CD4-positive, alpha-beta T cell treated with Interleukin-6 for 4 hours (primary cell): ENCODE measurements at places on chromosomes 3 and 15.

DNA sequence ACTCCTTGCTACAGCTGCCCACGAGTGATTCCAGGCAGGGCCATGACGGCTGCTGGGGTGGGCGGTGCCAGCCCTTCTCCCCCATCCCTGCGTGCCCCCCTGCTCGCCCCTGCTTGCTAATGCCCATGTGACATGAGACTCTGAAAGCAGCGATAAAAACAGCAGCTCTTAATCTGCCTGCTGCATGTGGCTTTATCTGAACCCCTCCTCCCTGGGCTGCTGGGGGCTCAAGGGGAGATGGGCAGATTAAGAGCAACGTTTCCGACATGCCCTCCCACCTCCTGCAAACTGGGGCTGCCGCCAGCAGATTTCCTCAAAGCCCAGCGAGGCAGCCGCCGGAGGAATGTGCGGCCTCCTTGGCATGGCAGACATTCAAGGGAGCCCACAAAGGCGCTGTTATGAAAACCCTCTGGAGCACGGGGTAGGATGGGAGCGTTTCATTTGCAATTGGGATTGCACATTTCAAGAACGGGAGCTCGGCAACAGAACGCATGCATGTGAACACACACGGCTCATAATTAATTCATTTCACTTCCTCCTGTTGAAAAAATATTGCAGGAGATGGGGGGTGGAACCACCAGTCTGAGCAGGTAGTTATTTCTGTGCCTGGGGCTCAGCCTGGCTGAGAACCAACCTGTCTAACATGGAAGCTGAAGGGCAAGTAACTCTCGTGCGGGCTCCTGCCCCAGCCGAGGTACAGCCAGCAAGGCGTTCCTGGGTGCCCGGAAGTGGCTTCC lies 504.2 kb upstream of the PROK2 start:
- DNase-seq = peak; percentile 19

DNA sequence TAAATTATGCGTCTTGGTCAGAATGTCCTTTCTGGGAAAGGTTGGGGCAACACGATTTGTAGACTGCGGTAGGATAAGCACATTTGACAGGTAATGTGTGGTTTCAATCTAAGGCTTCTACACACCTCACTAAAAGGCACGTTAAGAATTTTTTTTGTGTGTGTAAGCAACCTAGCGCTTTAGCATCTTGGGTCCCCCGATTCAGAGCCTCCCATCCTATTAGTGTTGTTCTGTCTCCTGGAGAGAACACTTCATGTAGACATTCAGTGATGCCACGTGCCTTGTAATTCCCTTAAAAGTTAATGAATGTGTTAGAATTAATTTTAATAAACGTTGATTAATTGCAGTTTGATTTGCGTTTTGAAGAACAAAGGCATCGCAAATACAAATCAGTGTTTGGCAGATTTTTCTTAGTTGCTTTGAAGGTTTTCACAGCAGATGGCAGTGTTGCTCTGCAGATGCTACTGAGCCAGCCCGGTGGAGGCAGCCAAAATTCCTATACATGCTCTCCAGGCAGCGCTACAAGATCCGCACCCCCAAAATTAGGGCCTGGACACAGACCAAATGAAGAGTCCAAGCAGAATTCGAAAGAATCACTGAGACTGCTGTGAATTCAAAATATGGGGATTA lies 63.5 kb downstream of the OTOL1 start:
- no peak for DNase-seq

DNA sequence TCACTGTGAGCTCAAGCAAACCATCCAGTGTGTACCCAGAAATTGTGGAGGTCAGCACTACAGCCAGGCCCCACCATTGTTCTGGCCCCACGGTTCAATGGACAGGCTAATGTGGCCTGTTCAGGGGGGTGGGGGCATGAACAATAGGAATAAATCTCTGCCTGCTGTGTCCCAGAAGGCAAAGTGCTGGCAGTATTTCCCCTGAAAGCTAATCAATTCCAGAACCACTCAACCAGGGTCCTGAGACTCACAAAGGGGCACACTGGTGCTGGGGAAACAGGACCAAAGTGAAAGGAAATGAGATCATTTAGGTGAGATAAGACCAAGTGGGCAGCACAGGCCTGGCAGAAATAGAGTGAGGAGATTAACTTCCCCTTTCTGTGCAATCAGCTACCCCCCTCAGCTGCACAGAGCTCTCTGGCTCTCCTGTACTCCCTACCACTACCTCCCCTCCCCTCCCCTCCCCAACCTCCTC lies 11.5 kb downstream of the CRYGS start:
- no peak for DNase-seq

DNA sequence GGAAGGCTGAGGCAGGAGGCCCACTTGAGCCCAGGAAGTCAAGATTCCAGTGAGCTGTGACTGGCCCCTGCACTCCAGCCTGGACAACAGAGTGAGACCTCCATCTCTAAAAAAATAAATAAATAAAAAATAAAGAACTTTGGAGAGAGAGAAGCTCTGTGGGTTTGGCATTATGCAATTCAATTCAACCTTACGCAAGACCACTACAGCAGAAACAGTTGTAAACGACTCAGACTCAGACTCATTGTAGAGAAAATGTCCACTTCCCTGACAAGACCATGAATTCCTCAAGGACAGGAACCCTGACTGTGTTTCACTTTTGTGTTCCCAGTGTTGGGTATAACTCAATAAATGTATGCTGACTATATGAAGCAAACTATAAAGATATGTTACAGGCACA lies 90.3 kb upstream of the C3orf80 start:
- DNase-seq = no peak

DNA sequence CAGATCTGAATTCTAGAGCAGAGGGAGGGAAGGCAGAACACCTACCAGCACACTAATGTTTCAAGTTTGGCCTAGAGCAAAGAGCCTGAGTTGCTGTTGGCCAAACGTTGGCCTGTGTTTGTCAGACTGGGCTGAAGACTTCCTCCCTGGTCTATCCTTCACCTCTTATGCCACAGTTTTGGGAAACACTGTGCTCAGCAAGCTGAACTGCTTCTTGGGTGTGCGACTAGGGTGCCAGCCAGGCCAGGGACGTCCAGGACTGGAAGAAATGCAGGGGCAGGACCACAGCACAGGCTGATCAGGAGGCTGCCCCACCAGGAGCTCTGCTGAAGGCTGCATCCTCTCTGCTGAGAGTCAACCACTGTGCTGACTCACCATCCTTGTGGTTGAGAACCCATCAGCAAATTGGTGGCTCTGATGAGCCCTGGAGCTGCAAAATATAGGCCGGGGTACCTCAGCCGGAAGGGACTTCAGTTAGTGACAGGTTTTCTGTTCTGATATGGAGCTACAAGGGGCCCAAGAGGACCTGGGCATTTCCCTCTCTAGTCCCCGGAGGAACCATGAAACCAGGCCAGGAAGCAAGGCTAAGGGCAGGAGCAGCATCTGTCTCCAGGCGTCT lies 131.6 kb upstream of the RASGRP1 start:
- peak; percentile 79 for DNase-seq

DNA sequence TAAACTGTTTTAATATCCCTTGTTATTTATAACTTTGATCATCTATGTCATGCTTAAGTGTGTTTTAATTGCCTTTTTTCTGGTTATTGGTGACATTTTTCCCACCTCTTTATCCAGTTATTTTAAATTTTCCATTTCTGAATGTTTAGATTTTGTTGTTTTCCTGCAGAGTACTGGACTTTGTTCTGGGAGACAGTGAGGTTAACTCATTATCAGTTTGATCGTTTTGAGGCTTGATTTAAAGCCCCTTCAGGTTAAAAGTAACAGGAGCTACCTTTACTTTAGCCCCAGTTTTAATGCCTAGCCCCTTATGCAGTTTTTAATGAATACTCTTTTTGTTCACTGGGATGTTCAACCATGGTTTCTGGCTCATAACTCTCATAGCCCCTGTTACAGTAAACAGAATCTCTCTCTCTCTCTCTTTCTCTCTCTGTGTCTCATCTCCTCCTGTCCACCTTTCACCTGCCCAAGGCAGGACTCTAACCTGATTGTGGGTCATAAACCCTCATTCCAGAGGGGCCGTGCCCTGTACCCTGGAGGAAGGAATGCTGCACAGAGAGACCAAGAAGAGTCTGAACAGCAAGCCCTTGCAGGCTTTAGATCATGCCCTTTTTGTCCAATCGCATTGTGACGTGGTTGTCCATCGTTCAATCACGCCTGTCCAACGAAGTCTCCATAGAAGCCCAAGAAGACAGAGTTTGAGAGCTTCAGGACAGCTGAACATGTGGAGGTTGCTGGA lies 91.8 kb upstream of the WDR72 start:
- no peak for DNase-seq

DNA sequence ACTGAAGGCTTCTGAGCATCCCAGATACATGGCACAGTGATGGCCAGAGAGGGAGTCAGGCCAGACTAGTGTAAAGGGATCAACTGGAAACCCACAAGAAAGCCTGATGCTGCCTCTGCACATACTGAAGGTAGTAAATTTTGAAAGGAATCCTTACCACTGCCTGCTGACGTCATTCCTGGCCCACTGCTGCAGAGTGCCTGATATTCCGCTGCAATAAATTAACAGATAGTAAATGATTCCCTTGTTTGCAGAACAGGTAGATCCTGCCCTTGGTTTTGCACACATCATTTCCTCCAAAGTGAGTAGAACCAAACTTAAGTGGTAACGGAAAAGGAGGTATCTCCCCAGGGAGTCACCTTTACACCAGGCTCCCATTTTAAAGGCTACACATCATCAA lies 146.7 kb downstream of the FBN1 start:
- DNase-seq = no peak

DNA sequence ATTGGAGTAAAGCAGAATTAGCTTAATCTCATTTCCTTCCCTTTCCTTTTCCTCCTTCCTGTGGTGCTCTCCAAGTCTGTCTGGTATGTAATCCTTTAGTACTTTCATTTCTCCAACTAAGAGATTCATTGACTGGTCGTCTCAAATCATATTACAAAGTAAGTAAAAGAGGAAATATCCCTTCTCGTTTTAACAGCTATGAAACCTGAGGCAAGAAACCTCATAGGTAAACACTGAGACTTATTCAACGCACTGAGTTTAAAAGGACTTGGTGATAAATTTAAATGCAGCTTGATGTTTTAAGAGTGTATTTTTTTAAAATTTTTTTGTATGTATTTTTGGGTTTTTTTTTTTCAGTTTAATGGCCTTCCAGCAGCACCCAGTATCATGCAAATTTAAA lies 117.2 kb upstream of the LRRC3B start:
- no peak for DNase-seq

DNA sequence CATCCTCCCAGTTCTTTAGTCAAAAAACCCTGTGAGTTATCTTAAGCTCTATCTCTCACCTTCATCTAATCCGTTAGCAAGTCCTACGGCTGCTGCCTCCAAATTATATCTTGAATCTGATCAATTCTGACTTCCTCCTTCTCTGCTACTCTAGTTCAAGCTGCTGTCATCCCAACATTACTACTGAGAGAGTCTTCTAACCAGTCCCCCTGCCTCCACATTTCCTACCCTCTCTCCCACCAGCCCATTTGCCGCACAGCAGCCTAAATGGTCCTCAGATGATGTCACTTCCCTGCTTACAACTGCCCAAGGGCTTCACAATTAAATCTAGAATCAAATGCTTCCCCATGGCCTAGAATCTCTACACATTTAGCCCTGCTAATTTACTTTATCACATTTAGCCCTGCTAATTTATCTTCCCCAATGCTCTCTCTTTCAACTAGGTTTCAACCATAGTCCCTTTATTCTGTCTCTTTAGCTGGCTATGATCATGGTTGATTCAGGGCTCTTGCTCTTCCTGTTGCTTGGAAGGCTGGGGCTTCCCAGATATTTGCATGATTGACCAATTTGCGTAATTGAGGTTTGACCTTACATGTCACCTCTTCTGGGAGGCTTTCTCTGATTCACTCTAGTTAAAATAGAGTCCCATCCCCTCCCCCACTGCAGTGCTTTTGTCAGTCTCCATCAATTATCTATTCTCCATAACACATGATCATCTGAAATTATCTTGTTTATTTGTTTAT lies 11.0 kb upstream of the ARL14 start:
- DNase-seq = no peak

- DNase-seq = peak; percentile 17
Measured at GRCh38 chr15:67840749-67841512, 1.1 kb upstream of the RNU6-1 start.

- DNase-seq = no peak
Measured at GRCh38 chr15:62799919-62800318, 242.6 kb upstream of the TPM1 start.

DNA sequence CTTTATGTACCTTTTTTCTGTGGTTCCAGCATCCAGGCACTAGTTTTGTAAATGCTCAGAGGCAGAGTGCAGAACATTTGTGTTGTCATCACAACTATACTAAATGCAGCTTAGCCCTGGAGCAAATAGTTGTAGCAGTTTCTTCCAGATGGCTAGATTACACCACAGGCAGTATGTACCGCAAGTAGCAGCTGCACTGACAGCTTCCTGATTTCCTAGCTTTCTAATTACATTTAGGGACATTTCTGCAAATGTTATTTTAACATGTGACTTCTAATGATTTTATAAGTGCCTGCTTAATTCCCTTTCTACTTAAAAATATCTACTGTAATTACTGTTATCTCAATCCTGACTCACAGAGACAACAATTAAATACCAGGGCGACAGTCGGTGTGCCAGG lies 106.5 kb downstream of the NR2E3 start:
- DNase-seq = no peak

- DNase-seq = peak; percentile 59
Measured at GRCh38 chr3:40317061-40317855, 7.8 kb downstream of the EIF1B start.

DNA sequence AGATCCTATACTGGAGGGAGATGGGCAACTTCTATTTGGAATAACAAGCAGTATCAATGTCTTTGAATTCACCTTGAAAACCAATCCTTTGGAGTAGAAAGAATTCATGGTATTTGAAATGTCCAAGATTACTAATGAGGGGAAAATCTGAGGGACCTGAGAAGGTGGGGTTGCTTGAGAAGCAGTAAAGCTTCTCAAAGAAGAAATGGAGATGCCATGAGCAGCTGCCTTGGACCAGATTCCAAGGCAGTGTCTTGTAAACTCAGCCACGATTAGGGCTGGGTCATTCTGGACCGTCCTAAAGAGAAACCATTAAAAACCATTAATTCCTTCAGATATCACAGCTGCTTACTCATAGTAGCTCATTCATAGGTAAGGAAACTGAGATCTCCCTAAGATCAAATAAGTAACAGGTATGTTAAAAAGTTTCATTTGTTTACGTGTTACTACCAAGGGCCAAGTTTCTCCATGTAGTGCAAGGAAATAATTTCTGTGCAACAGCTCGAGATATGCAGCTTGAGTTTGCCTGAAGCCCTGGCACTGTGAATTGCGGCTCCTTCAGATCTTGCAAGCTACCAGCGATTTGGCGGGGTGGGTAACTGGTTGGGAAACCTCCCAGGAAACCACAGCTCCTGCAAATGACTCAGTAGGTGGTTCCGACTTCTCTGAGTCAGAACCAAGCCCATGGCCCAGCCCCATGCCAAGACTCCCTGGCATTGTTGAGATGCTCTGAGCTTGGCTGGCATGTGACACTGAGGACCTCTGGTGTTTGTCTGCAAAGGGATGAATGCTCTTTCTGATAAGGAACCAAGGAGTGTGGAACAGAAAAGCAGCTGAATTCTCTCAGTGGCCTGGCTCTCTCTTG lies 296.8 kb downstream of the RORA start:
- DNase-seq = peak; percentile 74

DNA sequence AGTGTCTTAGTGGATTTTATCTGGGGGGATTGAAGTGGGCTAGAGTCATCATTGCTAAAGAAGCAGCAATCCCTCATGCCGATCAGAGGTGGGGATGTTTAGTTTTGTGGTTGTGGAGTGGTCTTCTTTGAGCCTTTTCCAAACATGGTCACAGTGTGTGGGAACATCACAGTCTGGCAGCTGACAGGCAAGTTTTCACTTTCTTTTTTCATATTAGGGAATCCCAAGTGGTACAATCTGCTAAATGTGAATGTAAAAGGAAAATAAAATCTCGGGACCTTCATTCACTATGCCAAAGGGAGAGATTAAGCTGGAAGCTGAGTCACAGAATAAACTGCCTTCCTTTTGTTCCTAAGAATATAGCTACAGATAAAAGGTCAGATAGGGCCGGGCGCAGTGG lies 10.4 kb upstream of the CX3CR1 start:
- DNase-seq = no peak
